Mesangial cell (primary cell): ENCODE measurements at places on chromosomes 1 and 21. TPM values are rescaled to one million over a fixed set of nuclear protein-coding genes. Genes with fewer than 3 reads are reported as not detected.

FCAMR gene
- not detected in 2 replicates for total RNA-seq

REN gene
- total RNA-seq, result 0.13 TPM in 1 of 2 replicates, not detected in the other

OR2L5 gene
- not detected in 2 replicates for total RNA-seq

CCDC190 gene
- 0.38 and 2.0 TPM in 2 replicates for total RNA-seq

CD1E gene
- not detected in 2 replicates for total RNA-seq

CRNN gene
- total RNA-seq, result not detected in 2 replicates

EDN2 gene
- 5.2 and 15.2 TPM in 2 replicates for total RNA-seq
